Epithelial cell of esophagus (primary cell): ENCODE measurements at places on chromosomes 1 and 21.

DNA sequence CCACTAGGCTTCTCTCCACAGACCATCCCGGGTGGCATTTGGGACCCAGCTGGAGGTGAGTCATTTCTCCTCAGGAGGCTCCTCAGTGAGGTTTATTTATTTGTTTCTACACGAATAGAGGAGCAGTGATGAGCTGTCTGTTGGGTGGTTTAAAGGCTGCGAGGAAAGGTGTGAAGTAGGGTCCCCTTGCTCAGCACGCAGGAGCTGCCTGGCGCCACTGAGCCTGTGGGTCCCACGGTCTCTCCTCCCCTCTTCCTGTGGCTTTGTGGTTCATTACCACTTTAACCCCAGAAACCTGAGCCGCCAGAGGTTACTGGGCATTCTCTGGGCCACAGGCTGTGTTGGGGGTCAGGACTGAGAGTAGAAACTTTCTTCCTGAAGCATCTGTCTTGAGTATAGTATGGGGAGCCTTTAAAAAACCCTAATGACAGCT is 39.9 kb downstream of the IL6R start:
- DNase-seq = peak; percentile 59

- no peak for DNase-seq
Observed at GRCh38 chr1:228064296-228064695, 18.2 kb upstream of the ARF1 start.

GRCh38 chr1:202987922-202988583 is 19.1 kb upstream of the TMEM183A start:
- DNase-seq = no peak

DNA sequence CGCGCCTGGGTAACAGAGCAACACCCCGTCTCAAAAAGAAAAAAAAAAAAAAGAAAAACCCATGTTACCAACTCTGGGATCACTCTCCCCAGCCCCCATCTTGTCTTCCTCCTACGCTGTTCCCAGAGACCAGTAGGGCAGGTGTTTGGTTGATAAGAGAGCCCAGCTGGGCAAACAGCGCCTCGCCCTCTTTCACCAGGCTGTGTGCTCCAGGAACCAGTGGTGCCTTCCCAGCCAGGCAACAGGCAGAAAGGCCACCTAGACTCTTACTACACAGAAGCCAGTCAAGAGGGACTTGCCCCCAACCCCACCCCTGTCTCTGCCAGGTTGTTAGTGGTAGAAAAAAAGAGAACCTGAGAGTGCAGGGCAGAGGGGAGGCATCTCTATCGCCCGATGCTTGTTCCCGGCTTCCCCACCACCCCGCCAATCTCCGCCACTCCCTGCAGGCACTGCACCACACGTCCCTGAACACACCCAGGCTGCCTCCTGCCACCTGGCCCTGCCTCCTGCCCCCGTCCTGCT is 14.0 kb upstream of the CTRC start:
- DNase-seq = no peak

DNA sequence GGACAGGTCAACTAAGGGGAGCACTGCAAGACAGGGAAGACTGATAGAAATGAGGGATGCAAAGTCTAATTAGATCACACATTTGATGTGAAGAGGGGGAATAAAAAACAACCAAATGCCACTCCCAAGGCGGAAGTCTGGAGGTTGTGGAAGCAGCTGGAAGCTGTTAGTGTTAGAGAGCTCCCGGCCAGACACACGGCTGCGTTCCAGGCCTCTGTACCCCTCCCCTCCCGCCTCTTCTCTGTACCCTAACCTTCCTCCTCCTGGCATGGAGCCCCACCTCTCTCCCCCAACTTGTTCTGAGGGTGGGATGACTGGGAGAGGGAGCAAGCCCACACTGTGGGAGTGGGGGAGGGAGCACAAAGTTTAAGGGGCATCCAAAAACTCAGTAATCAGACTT is 67.0 kb downstream of the PLEKHA6 start:
- DNase-seq = no peak

- peak; percentile 52 for DNase-seq
Observed at GRCh38 chr1:6603915-6604558, 1.4 kb upstream of the KLHL21 start.

DNA sequence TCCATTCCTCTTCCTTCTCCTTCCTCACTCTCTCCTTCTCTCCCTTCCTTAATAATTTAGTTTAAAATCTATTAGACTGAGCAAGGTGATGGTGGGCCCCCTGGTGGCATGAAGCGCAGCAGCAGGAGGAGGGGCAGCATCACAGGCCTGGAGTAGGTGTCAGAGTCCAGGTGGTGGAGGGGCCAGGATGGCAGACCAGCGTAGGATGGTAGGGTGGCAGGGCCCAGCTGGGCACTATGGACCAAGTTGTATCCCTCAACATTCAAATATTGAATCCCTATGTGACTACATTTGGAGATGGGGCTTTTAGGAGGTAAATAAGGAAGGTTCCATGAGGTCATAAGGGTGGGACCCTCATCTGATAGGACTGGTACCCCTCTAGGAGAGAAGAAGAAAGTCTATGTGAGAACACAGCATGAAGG is 61.0 kb downstream of the WDR4 start:
- peak; percentile 66 for DNase-seq

GRCh38 chr1:242033447-242033846 is 34.5 kb upstream of the MAP1LC3C start:
- no peak for DNase-seq
